ENCODE measurements at places on chromosomes 6 and 20. TPM values are rescaled to one million over a fixed set of nuclear protein-coding genes. Genes with fewer than 3 reads are reported as not detected.

Gene ABHD16B
- not detected for total RNA-seq

Gene CLDN20
- total RNA-seq = not detected

Gene CST5
- not detected for total RNA-seq

Gene FITM2
- total RNA-seq = 8.4 TPM

Gene CFAP206
- 1.2 TPM for total RNA-seq

Gene PNLDC1
- not detected for total RNA-seq

Gene TXLNB
- total RNA-seq = 0.25 TPM

Gene LST1
- 0.74 TPM for total RNA-seq

Gene CRIP3
- 3.0 TPM for total RNA-seq

Gene ORC3
- 33.9 TPM for total RNA-seq

Gene UNC5CL
- total RNA-seq = 0.25 TPM

Gene PACRG
- 5.4 TPM for total RNA-seq

Data from temporal lobe (tissue), 4 donors.